Psoas muscle (tissue), 8 donors: ENCODE measurements at places on chromosomes 13 and 19. TPM values are rescaled to one million over a fixed set of nuclear protein-coding genes. Genes with fewer than 3 reads are reported as not detected.

MEF2B gene
- polyA plus RNA-seq, result 0.16 TPM

DNA sequence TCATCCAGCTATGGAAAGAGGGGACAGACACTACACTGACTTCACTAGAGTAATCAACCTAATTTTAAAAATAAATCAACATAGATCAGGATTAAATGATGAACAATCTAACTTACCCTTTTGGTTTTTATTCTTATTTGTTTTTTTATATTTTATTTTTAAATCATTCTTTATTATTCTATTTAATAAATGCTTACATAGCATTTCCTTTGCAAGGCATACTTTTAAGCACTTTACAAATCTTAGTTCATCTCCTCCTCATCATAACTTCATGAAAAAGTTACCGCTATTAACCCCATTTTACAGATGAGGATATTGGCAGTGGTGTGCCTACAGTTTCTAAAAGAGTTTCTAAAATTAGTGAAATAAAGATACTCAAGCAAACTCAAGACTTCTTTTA lies 380.6 kb downstream of the TBC1D4 start:
- DNase-seq, result no peak

CACNG7 gene
- 0.05 TPM for polyA plus RNA-seq

- no peak for DNase-seq
Observed at GRCh38 chr19:50896591-50897190, 14.5 kb downstream of the KLK4 start.

DNA sequence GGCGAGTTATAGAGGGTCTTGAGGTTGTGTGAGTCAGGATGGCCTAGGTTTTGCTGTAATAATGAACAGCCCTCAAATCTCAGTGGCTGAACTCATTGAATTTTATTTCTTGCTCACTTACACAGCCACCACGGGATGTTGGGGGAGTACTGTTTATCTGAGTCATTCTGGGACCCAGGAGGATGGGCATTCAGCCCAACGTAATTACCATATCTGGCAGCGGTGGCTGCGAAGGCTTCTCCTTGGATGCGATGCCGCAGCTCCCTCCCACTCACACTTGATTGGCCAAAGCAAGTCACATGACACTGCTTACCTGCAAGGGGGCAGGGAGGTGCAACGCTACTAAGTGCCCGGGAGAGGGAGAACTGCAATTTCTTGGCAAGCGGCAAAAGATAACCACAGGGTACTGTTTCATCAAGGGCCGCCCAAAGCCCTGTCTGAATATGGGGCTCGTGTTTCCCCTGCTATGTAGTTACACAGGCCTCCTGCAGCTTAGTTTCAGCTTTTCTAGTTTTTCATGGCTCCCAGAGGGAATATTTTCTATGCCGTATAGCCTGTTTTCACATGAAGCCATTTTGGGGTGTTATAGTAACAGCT lies 19.9 kb downstream of the ZSWIM9 start:
- no peak for DNase-seq
